ENCODE measurements at places on chromosomes 3 and 15. TPM values are rescaled to one million over a fixed set of nuclear protein-coding genes. Genes with fewer than 3 reads are reported as not detected.

Gene MAN2A2
- 69.1 TPM for total RNA-seq

DNA sequence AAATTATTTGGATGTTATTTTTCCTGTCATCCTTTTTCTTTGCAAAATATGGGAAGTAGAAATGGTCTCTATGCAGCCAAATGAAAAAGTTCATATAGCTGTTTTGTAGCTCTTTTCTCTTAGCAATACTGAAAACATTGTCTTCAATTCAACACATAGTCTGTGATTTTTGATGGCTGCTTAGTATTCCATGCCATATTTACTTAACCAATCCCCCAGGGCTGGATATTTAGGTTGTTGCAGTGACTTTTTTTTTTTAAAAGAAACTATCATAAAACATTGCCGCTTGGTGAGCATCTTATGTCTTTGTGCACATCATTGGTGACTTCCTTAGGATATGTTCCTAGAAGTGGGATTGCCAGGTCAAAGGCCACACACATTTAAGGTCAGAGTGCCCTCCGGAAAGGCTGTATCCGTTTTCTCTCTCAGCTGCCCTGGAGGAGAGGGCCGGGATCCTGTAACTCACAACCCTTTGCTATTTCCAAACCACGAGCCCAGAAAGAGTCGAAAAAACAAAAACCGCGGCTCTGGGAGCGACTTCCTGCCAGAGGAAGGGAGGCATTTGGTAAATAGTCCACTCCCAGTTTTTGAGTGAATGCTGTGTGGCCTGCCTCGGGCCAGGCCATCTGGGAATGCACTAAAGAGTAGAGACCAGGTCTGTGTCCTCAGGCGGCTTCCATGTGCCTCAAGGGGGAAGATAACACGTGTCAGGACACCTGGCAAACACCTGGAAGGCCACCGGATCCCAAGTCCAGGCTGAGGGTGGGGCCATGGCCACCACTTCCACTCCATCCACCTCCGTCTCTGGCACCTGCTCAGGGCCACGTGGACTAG, 41.9 kb downstream of the SMAD6 start:
- no peak for DNase-seq

DNA sequence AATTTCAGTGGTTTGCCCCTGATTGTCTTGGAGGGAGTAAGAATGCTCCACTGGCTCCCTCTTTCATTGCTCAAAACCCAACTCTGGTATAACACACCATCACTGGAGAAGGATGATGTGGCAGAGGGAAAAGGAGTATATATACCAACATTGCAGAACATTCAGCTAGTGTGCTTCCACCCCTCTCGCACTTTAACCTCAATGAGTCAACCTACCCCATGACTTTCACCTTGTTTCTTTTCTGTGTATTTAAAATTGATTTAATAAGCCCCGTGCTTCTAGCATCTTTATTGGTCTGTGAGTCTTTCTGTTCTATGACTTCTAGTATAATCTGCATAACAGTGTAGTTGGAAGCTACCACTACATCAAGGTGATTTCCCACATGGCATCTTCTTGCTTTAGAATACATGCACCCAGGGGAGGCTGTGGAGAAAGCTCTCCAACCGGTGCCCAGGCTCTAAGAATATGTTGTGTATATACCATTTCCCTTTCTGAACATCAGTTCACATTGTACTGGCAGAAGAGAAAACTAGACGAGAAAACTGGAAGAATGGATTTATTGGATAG, 595.1 kb upstream of the TGFBR2 start:
- no peak for DNase-seq

Gene ZNF619
- 6.4 TPM for total RNA-seq

All from activated naive CD8-positive, alpha-beta T cell treated with anti-CD3 and anti-CD28 coated beads for 36 hours (primary cell).